ENCODE measurements at places on chromosomes 2 and 18.

GRCh38 chr2:9773903-9774239 lies 69.4 kb upstream of the TAF1B start:
- no peak for DNase-seq

GRCh38 chr2:165902934-165903333 lies 50.6 kb downstream of the TTC21B start:
- peak; percentile 41 for DNase-seq

- no peak for DNase-seq
These were observed 16.1 kb upstream of the GPBAR1 start for GRCh38 chr2:218244665-218245064.

DNA sequence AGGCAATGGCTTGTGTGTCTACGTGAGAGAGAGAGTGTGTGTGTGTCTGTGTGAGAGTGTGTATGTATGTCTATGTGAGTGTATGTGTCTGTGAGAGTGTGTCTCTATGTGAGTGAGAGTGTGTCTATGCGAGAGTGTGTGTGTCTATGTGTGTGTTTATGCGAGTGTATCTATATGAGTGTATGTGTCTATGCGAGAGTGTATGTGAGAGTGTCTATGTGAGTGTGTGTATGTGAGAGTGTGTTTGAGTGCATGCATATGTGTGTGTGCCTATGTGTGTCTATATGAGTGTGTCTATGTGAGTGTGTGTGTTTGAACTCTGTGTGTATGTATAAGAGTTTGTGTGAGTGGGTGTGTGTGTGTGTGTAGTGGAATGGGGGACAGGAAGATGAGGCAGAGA lies 9.8 kb upstream of the GNLY start:
- DNase-seq, result no peak

- DNase-seq, result peak; percentile 89
These were observed 954 bp upstream of the CTDSP1 start for GRCh38 chr2:218398437-218399390.

DNA sequence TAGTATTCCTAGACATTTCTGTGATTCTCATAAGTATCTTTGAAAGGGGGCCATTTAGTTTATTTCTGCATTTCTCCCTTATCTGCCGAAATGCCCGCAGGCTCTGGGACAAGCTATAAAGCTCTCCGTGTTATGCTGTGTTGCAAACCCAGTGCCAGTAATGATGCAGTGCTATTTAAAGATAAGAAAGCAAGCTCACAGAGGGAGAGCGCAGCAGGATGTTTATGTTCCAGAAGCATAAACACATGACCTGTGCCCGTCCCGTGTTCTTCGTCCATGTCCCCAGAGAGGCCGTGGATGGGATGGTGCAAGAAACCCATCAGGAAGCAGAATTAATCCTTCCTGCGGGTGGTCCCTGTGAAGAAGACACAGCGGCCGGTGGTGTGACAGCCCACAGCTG lies 99.4 kb downstream of the NEDD4L start:
- no peak for DNase-seq

GRCh38 chr18:36012891-36013290 lies 40.4 kb downstream of the RMP24 start:
- DNase-seq, result no peak

- no peak for DNase-seq
These were observed 129.3 kb downstream of the NUP35 start for GRCh38 chr2:183253441-183254130.

DNA sequence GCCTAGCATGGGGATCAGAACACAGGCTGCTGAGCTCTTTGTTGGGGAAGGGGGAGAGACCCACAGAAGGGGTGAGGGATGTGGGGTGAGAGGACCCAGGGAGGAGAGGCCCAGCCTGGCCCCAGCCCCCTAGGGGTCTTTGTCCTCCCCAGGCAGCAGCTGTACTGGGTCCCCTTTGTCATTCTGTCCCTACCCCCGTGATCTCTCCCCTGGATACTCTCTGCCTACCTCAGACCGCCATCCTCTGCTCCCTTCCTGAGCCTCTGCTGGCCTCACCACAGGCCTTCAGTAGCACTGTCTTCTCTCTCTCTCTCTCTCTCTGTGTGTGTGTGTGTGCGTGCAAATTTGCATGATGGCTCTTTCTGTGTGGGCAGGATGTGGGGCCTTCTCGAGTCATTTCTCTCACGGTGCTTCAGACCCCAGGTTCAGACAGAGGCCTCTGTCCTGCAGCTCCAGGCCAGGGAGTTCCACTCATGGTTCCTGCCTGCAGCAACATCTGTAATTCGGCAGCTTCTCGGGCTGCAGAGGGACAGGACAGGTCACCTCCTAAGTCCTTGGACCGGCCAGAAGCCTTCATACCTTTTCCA lies 1.4 kb downstream of the PSD4 start:
- DNase-seq, result no peak

GRCh38 chr2:118678985-118679384 lies 168.5 kb downstream of the EN1 start:
- DNase-seq, result no peak

DNA sequence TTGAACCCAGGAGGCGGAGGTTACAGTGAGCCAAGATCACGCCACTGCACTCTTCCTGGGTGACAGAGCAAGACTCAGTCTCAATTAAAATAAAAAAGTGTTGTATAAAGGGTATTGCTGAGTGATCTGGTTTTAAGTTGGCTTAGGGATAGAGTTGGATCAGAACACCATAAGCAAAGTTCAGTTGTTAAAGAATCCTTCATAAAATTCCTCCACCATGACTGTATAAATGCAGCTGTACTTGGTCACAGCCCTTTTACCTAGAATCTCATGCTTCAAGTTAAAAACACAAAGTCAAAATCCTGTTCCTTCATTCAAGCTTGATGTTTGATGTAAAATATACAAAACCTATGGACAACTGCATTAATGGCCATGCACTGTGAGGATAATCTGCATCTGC lies 33.4 kb upstream of the PNO1 start:
- no peak for DNase-seq

Data from DMS53 (cell line).